ENCODE measurements at places on chromosomes 7 and 10. TPM values are rescaled to one million over a fixed set of nuclear protein-coding genes. Genes with fewer than 3 reads are reported as not detected.

THSD7A gene
- 3.1 TPM for total RNA-seq

GDF10 gene
- not detected for total RNA-seq

FFAR4 gene
- total RNA-seq, result not detected

HDAC9 gene
- 6.9 TPM for total RNA-seq

GATA3 gene
- not detected for total RNA-seq

KLLN gene
- 0.97 TPM for total RNA-seq

FEZF1 gene
- not detected for total RNA-seq

MRC1 gene
- under 0.01 TPM for total RNA-seq

TCERG1L gene
- not detected for total RNA-seq

CASTOR2 gene
- 26.4 TPM for total RNA-seq

ANXA7 gene
- 95.7 TPM for total RNA-seq

GRM3 gene
- not detected for total RNA-seq

LIPF gene
- not detected for total RNA-seq

JAKMIP3 gene
- 0.16 TPM for total RNA-seq

ST8SIA6 gene
- not detected for total RNA-seq

DIP2C gene
- 9.1 TPM for total RNA-seq

PNLIPRP2 gene
- total RNA-seq, result not detected

LIPM gene
- not detected for total RNA-seq

EEF1AKMT2 gene
- 16.4 TPM for total RNA-seq

COL13A1 gene
- total RNA-seq, result 27.9 TPM

FAM25G gene
- not detected for total RNA-seq

Data from cardiac atrium fibroblast (primary cell).